IMR-90 (cell line): ENCODE measurements at places on chromosomes 6 and 20. TPM values are rescaled to one million over a fixed set of nuclear protein-coding genes. Genes with fewer than 3 reads are reported as not detected.
A peak's percentile ranks its signal among the peaks of the same experiment; 100 is the strongest.

GRCh38 chr6:109351231-109352130, 30.8 kb downstream of the CD164 start:
- no peak for DNase-seq

- no peak for DNase-seq
These were observed 16.3 kb upstream of the UTRN start for GRCh38 chr6:144268794-144269349.

- DNase-seq: peak; percentile 37
These were observed 50.4 kb downstream of the HMGCLL1 start for GRCh38 chr6:55528624-55529023.

DNA sequence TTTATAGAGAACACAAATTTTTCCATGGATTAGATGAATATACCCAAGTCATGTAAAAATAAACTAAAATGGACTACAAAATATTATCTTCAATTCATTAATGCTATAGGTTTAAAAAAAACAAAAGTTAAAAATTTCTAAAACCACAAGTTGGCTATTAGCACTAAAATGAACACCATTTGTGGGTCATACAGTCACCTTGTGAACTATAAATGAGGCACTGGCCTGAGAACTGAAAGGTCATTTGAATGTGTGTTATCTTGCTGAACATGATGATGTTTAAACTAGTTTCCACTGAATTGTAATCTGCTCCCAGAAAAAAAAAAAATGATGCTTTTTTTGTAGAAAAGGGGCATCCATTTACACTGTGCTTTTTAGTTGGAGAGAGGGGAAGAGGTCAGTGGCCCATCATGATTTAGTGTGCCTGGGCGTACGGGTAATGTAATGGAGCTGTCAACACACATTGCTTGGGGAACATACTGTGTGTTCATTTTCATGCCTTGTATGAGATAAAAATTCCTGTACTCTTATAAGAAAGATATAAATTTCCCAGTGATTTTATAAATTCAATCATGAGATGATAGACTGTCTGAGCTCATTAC, 96.6 kb upstream of the FKBP1C start:
- DNase-seq: no peak

- no peak for DNase-seq
These were observed 26.9 kb downstream of the TTLL2 start for GRCh38 chr6:167351656-167352345.

GRCh38 chr20:17500826-17501225, 30.4 kb downstream of the BFSP1 start:
- no peak for DNase-seq

DNA sequence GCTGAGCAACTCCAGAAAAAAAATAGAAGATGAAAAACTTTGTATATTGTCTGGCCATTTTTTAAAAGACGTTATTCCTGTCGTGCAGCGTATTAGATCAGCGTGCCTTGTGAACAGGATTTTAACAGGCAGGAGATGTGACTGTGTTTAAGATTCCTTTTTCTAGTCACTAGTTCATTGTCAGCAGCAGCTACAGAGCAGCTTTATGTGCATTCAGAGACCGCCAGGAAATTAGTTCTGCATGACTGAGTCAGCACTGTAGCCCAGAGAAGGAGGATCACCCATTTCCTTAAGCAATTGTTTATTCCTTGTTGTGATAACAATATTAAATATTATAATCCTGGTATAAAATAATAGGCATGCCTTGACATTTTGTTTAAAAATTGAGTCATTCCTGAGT, 75.4 kb upstream of the ADGRB3 start:
- no peak for DNase-seq

DNA sequence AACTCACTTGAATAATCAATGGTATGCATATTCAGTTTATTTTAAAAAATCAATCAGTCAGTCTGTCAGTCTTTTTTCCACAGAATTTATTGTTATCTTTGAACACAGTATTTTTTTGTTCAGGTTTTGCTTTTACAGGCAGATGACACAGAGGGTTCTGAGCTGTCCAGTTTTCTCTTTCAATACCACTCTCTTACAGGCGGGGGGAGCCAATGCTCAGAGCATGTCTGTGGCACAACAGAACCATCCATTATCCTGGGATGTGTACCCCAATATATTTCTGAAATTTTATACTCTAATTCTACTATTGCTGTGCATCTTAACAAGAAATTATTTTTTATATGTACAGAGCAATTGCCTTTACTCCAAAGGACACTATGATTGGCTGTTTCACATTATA, 21.2 kb downstream of the ROS1 start:
- DNase-seq: peak; percentile 21

DNA sequence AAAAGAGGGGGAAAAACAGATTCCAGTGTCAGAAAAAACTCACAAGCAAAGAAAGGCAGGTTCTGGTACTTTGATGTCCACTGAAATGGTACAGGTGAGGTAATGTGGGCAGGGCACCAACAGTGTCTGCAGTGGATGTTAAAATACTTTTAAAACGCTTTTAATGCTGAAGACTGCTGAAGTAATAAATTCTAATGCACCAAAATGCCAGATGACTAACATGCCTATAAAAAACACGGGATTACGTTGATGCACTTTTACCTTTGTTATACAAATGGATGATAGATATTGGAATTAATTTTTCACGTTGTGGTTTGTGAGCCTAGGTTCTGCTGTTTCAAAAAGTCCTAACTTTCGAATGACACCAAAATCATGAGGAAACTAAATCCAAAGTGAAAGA, 83.3 kb downstream of the TINAG start:
- DNase-seq: no peak

- DNase-seq: no peak
These were observed 344.0 kb downstream of the NKAIN2 start for GRCh38 chr6:124147621-124148020.

GRCh38 chr6:82072121-82072521, 175.4 kb downstream of the IBTK start:
- DNase-seq: peak; percentile 20

DNA sequence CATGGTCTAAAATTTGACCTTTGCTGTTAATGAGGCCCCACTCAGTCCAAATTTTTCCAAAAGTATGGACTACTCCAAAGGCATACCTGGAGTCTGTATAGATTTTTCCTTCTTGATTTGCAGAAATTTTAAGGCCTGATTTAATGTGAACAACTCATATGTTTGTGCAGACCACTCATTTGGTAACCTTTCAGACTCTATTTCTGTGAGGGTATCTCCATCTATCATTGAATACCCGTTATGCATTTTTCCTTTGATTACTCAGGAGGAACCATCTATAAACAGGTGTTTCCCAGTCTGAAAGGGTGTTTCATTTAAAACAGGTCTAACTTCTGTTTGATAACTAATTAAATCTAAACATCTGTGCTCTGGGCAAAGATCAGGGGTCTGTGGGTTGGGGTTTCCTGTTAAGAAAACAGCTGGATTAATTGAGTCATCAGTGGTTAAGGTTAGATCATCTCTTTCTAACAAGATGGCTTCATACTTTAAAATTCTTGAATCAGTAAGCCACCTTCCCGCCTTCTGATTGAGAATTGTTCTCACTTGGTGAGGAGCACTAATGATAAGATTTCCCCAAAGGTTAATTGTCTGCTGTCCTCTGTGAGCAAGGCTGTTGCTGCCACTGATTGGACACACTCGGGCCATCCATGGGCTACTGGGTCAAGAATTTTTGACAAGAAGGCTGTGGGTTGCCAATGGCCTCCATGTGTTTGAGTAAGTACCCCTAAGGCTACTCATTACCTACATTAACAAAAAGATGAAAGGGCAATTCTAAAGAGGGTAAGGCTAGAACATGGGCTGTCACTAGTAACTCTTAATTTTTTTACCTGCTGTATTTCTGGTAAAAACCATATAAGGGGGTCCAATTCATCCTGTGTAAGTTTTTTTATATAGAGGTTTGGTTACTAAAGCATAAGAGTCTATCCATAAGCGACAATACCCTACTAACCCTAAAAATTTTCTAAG, 24.1 kb downstream of the HLA-B start:
- no peak for DNase-seq

DNA sequence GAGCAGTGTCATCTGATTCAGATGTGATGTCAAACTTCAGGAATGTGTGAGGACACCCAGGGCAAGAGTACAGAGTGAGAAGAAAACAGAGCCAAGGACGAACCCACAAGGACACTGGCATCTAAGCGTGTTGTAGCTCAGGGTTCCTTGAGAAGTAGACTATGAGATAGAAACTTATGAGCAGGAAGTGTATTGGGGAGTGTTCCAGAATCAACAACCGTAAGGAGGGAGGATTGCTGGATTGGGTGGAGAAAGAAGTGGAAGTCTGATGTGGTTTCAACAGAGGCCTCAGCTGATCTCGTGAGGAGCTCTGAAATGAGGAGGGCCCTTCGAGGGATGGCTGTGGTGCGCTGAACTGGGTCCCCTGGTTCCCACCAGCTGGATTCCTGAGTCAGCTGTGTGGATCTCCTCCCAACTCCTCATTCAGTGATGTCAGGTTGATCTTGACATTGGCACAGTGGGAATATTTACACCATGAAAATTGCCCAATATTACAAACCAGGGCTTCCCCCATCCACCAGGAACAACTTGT, 25.7 kb upstream of the IGF2R start:
- peak; percentile 23 for DNase-seq

GRCh38 chr6:62999796-63000195, 211.5 kb upstream of the FKBP1C start:
- DNase-seq: no peak

GRCh38 chr6:88246654-88247053, 80.5 kb upstream of the CNR1 start:
- DNase-seq: no peak

DNA sequence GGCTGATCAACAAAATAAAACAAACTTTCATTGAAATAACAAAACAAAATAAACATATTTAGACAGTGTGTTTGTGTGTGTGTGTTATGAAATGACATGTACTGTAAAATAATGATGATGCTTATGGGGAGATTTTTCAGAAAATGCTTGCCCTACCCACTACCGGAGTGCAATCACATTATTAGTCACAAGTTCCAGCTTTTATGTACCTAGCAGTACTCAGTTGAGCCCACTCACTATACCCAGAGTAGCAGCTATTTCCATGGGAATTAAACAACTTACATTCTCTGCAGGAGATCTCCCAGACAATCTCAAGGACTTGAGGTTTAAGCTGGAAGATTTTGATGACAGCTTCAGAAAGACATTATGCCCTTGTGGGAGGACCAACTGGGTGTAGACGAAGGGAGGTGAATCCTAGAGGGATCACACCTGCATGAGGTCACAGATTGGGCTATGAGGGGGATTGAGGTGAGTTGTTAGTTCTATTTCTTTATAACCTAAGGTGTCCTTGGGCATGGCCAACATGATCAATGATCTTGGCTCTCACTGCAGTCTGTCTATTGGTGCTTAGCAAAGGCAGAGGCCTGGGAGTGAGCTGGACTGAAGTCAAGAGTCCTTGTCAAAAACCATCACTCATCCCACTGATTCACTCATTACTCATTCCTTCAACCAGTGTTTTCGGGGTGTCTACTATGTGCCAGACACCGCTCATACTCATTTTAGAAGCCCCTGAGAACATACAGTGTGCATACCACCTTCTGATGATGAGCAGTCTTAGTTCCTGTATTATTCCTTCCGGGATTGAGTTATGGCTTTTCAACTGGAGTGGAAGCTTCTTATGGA, 6.7 kb upstream of the CLIC5 start:
- DNase-seq: no peak

DNA sequence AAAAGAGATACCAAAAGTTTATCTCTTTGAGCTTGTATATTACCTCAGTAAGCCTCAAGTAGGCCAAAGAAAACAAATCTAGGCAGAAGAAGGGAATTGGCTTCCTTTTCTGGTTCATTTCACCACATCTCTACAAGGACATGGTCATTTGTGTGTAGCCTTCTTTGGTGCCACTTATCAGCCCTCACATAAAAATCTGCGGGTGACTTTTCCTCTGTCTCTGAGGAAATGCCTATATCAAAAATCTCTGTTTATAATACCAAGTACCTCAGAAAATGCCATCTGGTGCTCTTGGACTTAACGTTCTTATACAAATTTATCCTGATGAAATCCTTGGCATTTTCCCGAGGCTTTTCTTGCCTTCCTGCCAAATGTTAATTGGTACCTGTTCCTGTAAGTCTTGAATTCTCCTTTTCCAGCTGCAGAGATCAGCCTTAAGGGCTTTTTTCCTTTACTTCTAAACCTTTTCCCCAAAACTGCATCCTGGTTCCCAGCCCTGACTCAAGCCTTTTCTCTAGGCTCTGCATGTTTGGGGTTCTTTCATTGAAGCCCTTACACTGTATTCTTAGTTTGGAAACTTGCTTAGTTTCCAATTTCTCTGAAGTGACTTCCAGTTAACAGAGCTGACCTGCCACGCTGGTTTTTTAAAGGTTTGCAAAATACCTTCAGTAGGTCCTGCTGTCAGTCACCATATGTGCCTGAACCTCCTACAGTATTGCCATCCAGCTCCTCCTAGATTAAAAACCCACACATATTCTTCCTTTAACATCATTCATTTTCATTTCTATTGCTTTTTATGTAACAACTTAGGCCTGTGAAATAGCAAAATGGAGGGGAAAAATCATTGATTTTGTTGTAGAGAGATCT, 191.2 kb upstream of the PREP start:
- peak; percentile 51 for DNase-seq

GRCh38 chr6:83193747-83194566, 800 bp downstream of the RWDD2A start:
- no peak for DNase-seq

DNA sequence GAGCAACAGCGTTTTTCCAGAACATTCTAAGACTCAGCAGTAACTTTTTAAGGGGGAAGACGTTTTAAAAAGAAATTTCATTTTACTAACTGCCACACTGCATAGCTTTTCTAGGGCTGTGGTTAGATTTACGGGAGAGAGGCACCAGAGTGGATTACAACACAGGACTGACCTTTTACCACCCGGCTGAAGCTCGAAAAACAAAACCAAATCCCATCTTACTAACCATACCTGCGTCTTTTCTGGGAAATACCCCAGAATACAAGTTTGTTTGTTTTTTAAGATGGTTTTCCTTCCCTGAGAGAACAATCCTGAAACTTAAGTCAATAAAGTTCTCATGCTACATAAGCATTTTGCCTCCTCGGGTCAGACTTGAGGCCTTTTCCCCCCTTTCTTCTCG, 209.3 kb upstream of the SOX4 start:
- DNase-seq: no peak

PM20D2 gene
- polyA plus RNA-seq: 5.0 and 6.0 TPM in 2 replicates

RIPOR2 gene
- polyA plus RNA-seq: 0.87 and 1.2 TPM in 2 replicates

ABHD16B gene
- polyA plus RNA-seq: 0.05 TPM in 1 of 2 replicates, not detected in the other

HUS1B gene
- 0.39 and 0.59 TPM in 2 replicates for polyA plus RNA-seq

SLC17A2 gene
- polyA plus RNA-seq: not detected in 2 replicates

C20orf202 gene
- not detected in 2 replicates for polyA plus RNA-seq

HTR1B gene
- polyA plus RNA-seq: 0.24 and 0.27 TPM in 2 replicates

NR2E1 gene
- polyA plus RNA-seq: not detected in 2 replicates

TCP11 gene
- polyA plus RNA-seq: 0.30 and 0.34 TPM in 2 replicates
